Activated T-helper 1 cell treated with anti-CD3 and anti-CD28 coated beads, Interleukin-12 subunit alpha, Interleukin-12 subunit beta, Interleukin-2, Interleukin-4 antibody, amounts not matched to agents 30 ng/mL and 10 ng/mL and 1 ng/mL, durations not matched to agents 14 hours and 24 hours and 36 hours (primary cell): ENCODE measurements at places on chromosomes 7 and 10. TPM values are rescaled to one million over a fixed set of nuclear protein-coding genes. Genes with fewer than 3 reads are reported as not detected.

SUN1 gene
- total RNA-seq = 76.4 and 82.2 TPM in 2 replicates

ZNF316 gene
- 30.7 and 33.8 TPM in 2 replicates for total RNA-seq

LIPM gene
- not detected in 2 replicates for total RNA-seq

ELMO1 gene
- 113 and 119 TPM in 2 replicates for total RNA-seq

MAGI2 gene
- 0.10 and 0.17 TPM in 2 replicates for total RNA-seq

TM9SF3 gene
- total RNA-seq = 81.7 and 87.7 TPM in 2 replicates

PNLIPRP1 gene
- total RNA-seq = not detected in 2 replicates

AMZ1 gene
- 0.05 TPM in 1 of 2 replicates, not detected in the other for total RNA-seq

EEPD1 gene
- 0.91 and 1.5 TPM in 2 replicates for total RNA-seq

POLR2J2 gene
- 19.5 and 21.5 TPM in 2 replicates for total RNA-seq

MDH2 gene
- total RNA-seq = 249 and 292 TPM in 2 replicates

RAB19 gene
- 23.9 and 27.0 TPM in 2 replicates for total RNA-seq

VSTM2A gene
- not detected in 2 replicates for total RNA-seq

KCNIP2 gene
- total RNA-seq = 1.4 and 2.5 TPM in 2 replicates

GJD4 gene
- not detected in 2 replicates for total RNA-seq

C10orf105 gene
- 0.18 and 0.32 TPM in 2 replicates for total RNA-seq

CFAP43 gene
- not detected in 2 replicates for total RNA-seq

NSUN5 gene
- total RNA-seq = 70.3 and 74.8 TPM in 2 replicates

RBP3 gene
- not detected in 2 replicates for total RNA-seq

EBF3 gene
- total RNA-seq = not detected in 2 replicates

TMEM236 gene
- 0.05 TPM in 1 of 2 replicates, not detected in the other for total RNA-seq

ZNF239 gene
- 1.4 and 1.7 TPM in 2 replicates for total RNA-seq

TMEM213 gene
- total RNA-seq = 0.08 TPM in 1 of 2 replicates, not detected in the other

CHN2 gene
- not detected in 2 replicates for total RNA-seq

HTR5A gene
- total RNA-seq = not detected in 2 replicates

PRDX3 gene
- total RNA-seq = 158 and 163 TPM in 2 replicates

STOX1 gene
- total RNA-seq = 0.32 and 1.1 TPM in 2 replicates

DNAJC30 gene
- total RNA-seq = 11.2 and 11.6 TPM in 2 replicates

CAMK2G gene
- 15.9 and 18.7 TPM in 2 replicates for total RNA-seq

GPR15LG gene
- total RNA-seq = not detected in 2 replicates

CYP3A4 gene
- total RNA-seq = not detected in 2 replicates

FAM200A gene
- total RNA-seq = 4.7 and 5.2 TPM in 2 replicates

RSPH10B gene
- total RNA-seq = 0.81 and 1.1 TPM in 2 replicates

ZMIZ1 gene
- 67.6 and 67.8 TPM in 2 replicates for total RNA-seq

GSAP gene
- 1.3 and 1.6 TPM in 2 replicates for total RNA-seq

SORCS3 gene
- total RNA-seq = not detected in 2 replicates

PPRC1 gene
- total RNA-seq = 112 and 115 TPM in 2 replicates

PLEKHS1 gene
- 0.05 and 0.07 TPM in 2 replicates for total RNA-seq
